Osteocyte (in vitro differentiated cells): ENCODE measurements at places on chromosomes 4 and X. TPM values are rescaled to one million over a fixed set of nuclear protein-coding genes. Genes with fewer than 3 reads are reported as not detected.

DNA sequence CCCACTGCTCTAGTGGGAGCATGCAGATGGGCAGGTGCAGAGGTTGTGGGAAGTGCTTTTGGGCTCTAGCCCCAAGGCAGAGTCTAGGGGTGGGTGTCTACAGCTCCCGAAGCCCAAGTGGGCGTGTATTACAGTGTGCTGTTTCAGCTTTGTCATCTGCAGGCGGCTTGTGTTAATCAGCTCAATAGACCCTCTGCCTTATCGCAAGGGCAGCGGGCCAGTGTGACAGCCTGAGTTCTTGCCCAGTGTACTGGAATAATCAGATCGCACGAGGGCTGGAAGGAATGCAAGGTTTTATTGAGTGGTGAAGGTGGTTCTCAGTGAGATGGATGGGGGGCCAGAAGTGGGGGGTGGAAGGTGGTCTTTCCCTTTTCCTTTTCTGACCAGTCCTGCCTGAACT is 529.4 kb upstream of the AMOT start:
- no peak overlapping the region for H3K27ac ChIP-seq
- H3K4me3 ChIP-seq = no peak overlapping the region
- DNase-seq = no peak

DNA sequence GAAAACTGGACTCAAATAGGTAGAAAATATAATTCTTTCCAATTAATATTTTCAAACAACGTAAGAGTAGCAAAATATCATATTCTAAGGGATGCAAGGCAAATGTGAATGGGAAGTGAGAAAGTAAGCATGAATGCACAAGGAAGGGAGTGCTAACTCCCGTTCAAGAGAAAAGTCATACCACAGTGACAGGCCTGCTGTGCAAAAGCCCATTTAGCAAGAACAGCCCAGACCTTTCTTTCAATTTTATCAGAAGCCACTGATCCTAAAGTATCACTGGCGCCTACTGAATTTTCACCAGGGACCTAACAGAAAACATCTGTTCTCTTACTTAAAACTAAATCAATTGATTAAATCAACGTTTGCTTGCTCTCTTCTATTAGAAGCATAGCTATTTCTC is 157.9 kb upstream of the DKK2 start:
- no peaks in the 10 kb centered on the region for H3K27me3 ChIP-seq
- DNase-seq = no peak
- no peak overlapping the region for H3K27ac ChIP-seq
- H3K4me3 ChIP-seq = no peak overlapping the region

DNA sequence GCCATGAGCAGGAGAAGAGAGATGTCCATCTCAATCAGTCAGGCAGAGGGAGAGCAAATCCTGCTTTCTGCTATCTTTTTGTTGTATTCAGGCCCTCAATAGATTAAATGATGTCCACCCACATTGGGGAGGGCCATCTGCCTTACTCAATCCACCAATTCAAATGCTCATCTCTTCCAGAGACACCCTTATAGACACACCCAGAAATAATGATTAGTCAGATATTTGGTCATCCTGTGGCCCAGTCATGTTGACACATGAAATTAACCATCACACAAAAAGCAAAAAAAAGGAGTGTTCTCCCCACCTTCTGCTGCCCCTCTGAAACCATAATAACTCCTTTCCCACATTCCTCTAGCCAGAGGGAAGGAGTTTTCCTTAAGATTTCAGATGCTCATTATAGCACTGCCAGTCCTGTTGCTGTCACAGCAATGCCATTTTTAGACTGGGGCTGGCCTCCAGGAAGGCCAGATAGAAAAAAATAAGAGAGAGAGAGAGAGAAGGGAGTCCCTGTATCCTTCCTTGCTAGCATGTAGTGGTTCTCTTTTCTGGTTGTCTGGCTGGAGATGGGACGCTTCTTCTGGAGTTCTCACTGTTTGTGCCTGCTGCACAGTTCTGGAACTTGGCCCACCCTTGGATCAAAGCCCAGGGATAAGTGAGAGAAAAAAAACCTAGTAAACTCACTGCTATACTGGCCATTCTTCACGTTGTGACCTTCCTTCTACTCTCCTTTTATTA is 177.7 kb downstream of the RBM46 start:
- no peaks in the 10 kb centered on the region for H3K36me3 ChIP-seq
- DNase-seq = no peak
- no peaks in the 10 kb centered on the region for H3K4me1 ChIP-seq
- H3K4me3 ChIP-seq = no peak overlapping the region
- no peak overlapping the region for H3K27ac ChIP-seq

GRCh38 chr4:143353797-143354196 is 17.1 kb downstream of the GAB1 start:
- H3K4me1 ChIP-seq = peaks cover 64% of the 10 kb centered on the region
- no peaks in the 10 kb centered on the region for H3K27me3 ChIP-seq
- no peak overlapping the region for H3K4me3 ChIP-seq
- H3K36me3 ChIP-seq = peaks cover 2% of the 10 kb centered on the region
- H3K27ac ChIP-seq = peak overlapping the region; percentile 40

DNA sequence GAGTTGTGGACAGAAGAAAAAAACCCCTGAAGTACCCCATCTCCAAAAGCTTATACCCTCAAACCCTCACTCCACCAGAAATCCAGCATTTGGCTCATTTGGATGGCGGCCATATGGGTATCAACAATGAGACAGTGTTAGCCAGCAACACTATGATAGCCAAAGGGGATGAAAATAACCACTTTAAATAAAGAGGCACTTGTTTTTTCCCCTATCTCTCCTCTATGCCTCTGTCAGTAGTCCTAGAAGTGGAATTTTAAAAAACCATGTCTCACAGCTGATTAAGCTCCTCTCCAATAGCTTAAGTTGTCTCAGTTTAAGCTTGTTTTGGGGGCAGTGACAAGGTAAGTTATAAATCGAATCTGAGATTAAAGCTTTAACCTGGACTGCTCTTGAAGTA is 124.0 kb downstream of the MOSPD2 start:
- H3K4me1 ChIP-seq = no peaks in the 10 kb centered on the region
- peaks cover 3% of the 10 kb centered on the region for H3K27me3 ChIP-seq
- no peak overlapping the region for H3K27ac ChIP-seq

- no peaks in the 10 kb centered on the region for H3K36me3 ChIP-seq
- no peak overlapping the region for H3K4me3 ChIP-seq
- H3K27ac ChIP-seq = no peak overlapping the region
Measured at GRCh38 chr4:136443006-136443405, 1089.3 kb downstream of the PCDH18 start.

GRCh38 chr4:53507671-53508286 is 83.5 kb downstream of the LNX1 start:
- no peaks in the 10 kb centered on the region for H3K36me3 ChIP-seq
- peaks cover 19% of the 10 kb centered on the region for H3K4me1 ChIP-seq
- DNase-seq = no peak
- H3K27ac ChIP-seq = peak overlapping the region; percentile 82
- peak overlapping the region; percentile 62 for H3K4me3 ChIP-seq

DNA sequence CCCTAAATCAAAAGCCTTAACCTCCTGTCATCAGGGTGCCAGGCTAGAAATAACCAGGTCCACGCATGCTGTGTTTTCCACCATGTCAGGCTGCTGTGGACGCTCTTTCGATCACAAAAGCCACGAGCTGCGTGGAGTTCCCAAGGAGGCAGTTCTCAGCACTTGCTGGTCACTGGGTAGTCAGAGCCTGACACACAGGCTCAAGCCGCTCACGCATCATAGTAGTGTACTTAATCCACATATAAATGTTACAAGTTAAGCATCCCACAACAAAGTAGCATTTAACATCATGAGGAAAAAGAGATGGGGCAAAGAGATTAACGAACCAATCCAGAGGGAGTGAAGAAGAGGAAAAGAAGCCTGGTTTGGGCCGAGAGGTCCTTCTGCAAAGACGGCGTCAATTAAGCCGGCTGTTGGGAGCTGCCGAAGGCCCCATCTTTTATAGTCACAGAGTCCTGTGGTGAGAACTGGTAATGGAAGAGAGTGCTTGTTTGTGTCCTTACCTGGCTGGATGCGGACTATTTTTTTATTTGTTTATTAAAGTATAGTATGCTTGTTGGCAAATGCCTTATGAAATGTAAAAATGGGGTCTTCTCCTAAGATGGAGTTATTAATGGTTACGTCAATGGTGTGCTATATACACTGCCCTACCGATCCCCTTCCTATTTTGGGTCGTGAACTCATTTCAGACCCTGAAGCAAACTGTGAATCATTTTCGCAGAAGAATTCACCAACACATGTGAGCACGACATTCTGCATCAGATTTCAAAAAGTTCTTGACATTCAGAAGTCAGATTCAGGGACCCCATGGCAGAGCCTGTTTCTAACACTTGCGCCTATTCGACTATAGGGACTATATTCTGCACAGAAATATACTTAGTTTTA is 675 bp downstream of the PRIMPOL start:
- H3K4me3 ChIP-seq = peak overlapping the region; percentile 84
- H3K36me3 ChIP-seq = peaks cover under 1% of the 10 kb centered on the region
- peak overlapping the region; percentile 92 for H3K27ac ChIP-seq
- DNase-seq = no peak
- H3K27me3 ChIP-seq = no peaks in the 10 kb centered on the region

DNA sequence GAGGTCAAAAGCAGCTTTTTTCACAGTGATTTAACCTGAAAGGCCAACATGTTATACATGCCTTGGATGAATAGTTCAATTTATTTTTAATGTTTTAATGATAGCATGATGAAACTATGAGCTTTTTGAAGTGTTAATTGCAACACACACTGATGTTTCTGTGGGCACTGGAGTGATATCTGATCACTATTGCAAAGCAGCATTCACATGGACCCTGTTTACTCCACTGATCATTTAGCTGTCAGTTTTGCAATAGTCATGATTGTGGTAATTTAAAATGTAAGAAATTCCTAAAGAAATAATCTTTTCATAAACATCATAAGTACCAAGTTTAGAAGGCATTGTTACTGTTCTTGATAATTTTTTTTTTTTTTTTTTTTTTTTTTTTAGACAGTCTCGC is 74.1 kb downstream of the ARSJ start:
- no peak for DNase-seq
- H3K4me3 ChIP-seq = no peak overlapping the region
- H3K27me3 ChIP-seq = no peaks in the 10 kb centered on the region

GRCh38 chr4:147958489-147959065 is 226.7 kb downstream of the ARHGAP10 start:
- H3K4me1 ChIP-seq = peaks cover 18% of the 10 kb centered on the region
- H3K27me3 ChIP-seq = no peaks in the 10 kb centered on the region

GRCh38 chr4:77052352-77052751 is 23.4 kb downstream of the CCNI start:
- peak overlapping the region; percentile 66 for H3K27ac ChIP-seq
- peaks cover 50% of the 10 kb centered on the region for H3K36me3 ChIP-seq
- H3K4me1 ChIP-seq = peaks cover 34% of the 10 kb centered on the region
- H3K27me3 ChIP-seq = no peaks in the 10 kb centered on the region
- no peak for DNase-seq

DNA sequence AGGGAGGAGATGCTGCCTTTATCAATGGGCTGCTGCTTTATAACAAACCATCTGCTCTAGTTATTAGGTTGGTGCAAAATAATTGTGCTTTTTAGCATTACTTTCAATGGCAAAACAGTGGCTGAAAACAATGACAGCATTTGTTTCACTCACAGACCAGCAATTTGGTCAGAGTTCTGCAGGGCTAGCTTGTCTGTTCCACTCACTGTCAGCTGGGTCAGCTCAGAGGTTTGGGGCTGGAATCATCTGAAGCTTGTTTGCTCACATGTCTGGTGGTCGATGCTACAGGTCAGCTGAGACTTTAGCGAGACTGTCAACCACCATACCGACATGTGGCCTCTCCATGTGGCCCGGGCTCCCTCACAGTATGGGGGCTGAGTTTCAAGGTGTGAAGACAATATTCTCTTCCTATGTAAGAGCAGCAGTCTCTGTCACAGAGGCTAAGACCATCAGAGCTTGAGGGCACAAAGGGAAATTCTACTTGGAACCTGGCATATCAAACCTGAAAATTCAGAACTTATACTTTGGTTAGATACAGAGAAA is 81.3 kb upstream of the LIMCH1 start:
- no peak for DNase-seq
- no peak overlapping the region for H3K4me3 ChIP-seq
- H3K27ac ChIP-seq = no peak overlapping the region
- peaks cover 13% of the 10 kb centered on the region for H3K27me3 ChIP-seq
- no peaks in the 10 kb centered on the region for H3K4me1 ChIP-seq

- peak overlapping the region; percentile 45 for H3K27ac ChIP-seq
- no peak for DNase-seq
- no peak overlapping the region for H3K4me3 ChIP-seq
- peaks cover 78% of the 10 kb centered on the region for H3K36me3 ChIP-seq
Measured at GRCh38 chr4:77014256-77014655, 61.5 kb downstream of the CCNI start.

DNA sequence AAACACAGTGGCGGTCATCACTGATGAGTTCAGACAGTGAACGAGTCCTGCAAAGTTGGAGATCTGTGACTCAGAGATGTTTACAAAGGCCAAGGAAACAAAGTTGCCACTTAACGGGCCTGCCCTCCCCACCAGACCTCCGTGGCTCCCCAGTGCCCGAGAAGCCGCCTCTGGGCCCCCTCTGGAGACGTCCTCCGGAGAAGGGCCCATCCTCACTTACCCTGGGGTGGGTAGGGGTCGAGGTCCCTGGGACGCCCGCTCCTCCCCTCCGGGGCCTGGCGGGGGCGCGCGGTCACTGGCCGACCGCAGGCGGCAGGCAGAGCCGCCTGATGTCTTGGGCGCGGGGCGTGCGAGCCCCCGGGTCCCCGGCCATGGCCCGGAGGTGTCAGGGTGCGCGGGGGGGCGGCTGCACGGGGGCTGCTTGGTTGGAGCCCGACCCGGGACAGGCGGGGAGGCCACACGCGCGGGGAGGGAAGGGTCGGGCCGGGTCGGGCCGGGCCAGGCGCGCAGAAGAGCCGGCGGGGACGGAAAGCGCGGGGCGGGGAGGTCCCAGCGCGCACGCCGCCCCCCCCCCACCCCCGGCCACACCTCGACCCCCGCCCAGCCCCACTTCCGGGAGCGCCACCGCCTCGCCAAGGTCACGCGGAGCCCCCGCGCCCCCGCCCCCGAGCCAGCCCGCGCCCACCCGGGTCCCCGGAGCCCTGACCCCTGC is 529 bp downstream of the DHRSX start:
- H3K4me1 ChIP-seq = peaks cover 28% of the 10 kb centered on the region
- H3K36me3 ChIP-seq = peaks cover 3% of the 10 kb centered on the region
- peak overlapping the region; percentile 78 for H3K4me3 ChIP-seq
- no peaks in the 10 kb centered on the region for H3K27me3 ChIP-seq
- H3K27ac ChIP-seq = no peak overlapping the region
- no peak for DNase-seq

- H3K27ac ChIP-seq = peak overlapping the region; percentile 98
- H3K36me3 ChIP-seq = peaks cover 8% of the 10 kb centered on the region
- peaks cover 69% of the 10 kb centered on the region for H3K4me1 ChIP-seq
- H3K27me3 ChIP-seq = no peaks in the 10 kb centered on the region
- DNase-seq = no peak
Measured at GRCh38 chr4:39620551-39621313, 17.9 kb downstream of the SMIM14 start.

DNA sequence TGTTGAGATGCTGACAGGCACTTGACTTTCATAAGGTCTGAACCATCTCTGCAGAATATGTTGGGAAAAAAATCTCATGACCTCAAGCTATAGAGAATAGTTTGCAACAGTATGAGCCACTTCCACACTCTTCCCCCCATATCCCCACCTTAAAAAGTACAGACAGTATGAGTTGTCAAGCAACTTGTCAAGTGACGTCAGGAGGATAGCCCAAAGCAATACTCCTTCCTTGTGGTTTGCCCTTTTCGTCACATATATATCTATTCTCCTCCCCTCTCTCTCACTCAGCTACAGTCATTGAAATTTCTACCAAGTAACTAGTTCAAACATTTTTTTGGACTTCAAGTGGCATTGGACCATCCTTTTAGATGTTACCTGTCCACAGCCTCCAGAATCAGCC is 67.7 kb downstream of the MCF2 start:
- DNase-seq = no peak
- H3K4me3 ChIP-seq = no peak overlapping the region
- H3K36me3 ChIP-seq = no peaks in the 10 kb centered on the region

The TKTL1 gene
- total RNA-seq = not detected in 2 replicates

The MND1 gene
- 0.91 and 1.8 TPM in 2 replicates for total RNA-seq

The DMRTC1 gene
- not detected in 2 replicates for total RNA-seq

The SLC7A11 gene
- 26.5 and 29.1 TPM in 2 replicates for total RNA-seq

The ATOH1 gene
- not detected in 2 replicates for total RNA-seq

The ALAS2 gene
- not detected in 2 replicates for total RNA-seq

The GNRHR gene
- not detected in 2 replicates for total RNA-seq
